ENCODE measurements at places on chromosomes 2 and 18. TPM values are rescaled to one million over a fixed set of nuclear protein-coding genes. Genes with fewer than 3 reads are reported as not detected.

The IL36B gene
- total RNA-seq, result not detected

The ABCG5 gene
- 0.23 TPM for total RNA-seq

The RUFY4 gene
- total RNA-seq, result 0.23 TPM

The ASPRV1 gene
- total RNA-seq, result 3.0 TPM

The PPM1G gene
- total RNA-seq, result 67.1 TPM

The LYG1 gene
- 0.46 TPM for total RNA-seq

The SRD5A2 gene
- total RNA-seq, result 0.23 TPM

The RBM45 gene
- total RNA-seq, result 20.5 TPM

The FOXD4L1 gene
- 0.69 TPM for total RNA-seq

The GPR39 gene
- 1.2 TPM for total RNA-seq

The RAB6D gene
- total RNA-seq, result 3.0 TPM

The ARHGAP15 gene
- total RNA-seq, result 3.2 TPM

The RAB10 gene
- total RNA-seq, result 185 TPM

The CCBE1 gene
- 5.3 TPM for total RNA-seq

The COBLL1 gene
- total RNA-seq, result 13.1 TPM
